Hematopoietic multipotent progenitor cell (in vitro differentiated cells): ENCODE measurements at places on chromosomes 13 and 19.
A peak's percentile ranks its signal among the peaks of the same experiment; 100 is the strongest.

DNA sequence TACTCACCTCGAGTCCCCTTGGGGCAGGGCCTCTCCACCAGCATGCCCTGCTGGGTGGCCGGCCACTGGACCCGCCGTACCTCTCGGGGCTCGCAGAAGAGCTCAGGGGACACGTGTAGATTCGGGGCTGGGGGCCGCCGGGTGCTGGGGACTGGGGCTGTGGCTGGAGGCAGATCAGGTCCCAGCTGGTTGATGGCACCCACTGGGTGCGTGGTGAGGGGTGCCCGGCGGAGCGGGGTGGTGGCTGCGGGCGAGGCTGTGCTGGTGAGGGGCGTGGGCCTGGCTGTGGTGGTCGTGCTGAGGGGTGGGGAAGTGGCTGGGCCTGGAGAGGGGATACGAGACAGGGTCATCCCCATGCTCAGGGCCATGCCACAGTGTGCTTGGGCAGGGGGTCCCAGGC, 24.9 kb upstream of the ASF1B start:
- DNase-seq: no peak

DNA sequence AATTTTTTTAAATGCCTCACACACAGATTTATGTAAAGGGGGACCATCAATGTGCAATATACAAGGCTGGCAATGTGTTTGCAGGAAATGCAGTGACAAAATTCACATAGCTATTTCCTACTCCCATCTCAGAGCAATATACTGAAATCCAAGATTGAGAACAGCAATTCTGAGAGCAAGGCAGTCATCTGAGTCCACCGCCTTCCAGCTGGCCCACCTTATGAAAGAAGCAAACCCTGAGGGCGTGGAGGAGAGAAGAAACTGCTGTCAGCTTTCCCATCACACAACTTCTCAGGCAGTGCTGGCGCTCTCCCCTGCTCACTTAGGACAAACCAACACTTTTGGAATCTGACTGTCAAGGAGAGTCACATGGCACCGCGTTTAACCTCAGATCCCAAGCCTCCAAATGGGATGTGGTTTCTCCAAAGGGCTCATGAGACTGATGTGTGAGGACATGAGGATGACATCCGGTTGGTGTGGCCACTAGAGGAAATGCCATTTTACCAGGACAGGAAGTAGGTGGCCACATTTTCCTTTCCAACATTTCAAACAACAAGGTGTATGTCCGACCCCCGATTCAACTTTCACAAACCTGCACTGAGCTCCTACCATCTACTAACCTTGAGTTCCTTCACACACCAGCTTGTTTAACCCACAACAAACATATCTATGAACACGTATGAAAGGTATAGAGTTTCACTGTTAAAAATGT, 3.7 kb upstream of the DOCK9 start:
- DNase-seq: no peak

DNA sequence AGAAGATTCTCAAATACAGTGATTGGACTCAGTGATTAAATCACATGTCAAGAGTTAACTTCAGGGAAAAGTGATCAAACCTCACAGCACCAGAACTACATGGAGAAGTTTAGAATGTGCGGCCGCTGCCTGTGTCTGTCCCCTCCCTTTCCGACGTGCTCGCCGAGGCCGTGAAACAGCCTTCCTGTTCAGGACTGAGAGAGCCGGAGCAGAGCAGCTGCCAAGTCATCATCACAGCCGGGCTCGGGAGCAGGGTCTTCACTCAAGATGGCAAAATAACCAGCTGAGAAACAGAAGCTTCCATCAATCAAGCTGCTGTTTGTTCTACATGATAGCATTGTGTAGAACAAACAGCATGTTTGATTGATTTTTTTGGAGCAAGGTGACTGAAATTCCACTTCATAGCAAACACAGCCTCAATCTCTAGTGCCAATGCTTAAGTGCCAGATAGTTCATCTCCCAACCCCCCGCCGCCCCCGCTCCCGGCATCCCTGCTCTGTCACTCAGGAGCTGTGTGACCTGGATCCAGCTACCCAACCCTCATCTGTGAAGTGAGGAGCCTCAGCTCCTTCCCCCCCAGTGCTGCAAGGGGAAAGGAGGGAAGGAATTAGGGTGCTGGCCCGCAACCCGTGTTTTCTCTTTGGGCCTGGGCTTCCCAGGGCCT, 70.6 kb downstream of the HSPH1 start:
- peak; percentile 13 for DNase-seq

GRCh38 chr13:108495646-108496361, 133.6 kb upstream of the MYO16 start:
- peak; percentile 8 for DNase-seq

DNA sequence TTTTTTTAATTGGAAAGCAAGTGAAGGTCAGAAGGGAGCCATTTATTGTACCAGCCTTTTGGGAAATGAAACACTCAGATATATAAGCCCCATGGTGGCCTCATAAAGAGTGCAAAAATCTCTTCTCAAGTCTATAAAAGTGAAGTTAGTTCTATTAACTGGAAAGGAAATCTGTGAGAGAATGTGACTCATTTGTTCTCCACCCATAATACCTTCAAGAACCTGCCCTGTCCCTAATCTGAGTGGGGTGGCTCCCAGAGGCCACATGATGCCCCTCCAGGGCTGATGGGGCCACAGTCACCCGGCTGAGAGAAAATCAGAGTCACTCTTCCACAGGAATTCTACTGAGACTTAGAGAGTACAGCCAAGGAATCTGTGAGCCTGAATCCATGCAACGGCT, 65.8 kb upstream of the SERP2 start:
- no peak for DNase-seq
